Stimulated activated naive CD8-positive, alpha-beta T cell treated with anti-CD3 and anti-CD28 coated beads, Interleukin-15, amount 100 ng/mL, for 72 hours (primary cell): ENCODE measurements at places on chromosomes 6 and 20.

GRCh38 chr20:46171909-46172308, 53.8 kb downstream of the CD40 start:
- no peak for DNase-seq

GRCh38 chr20:46695892-46696291, 6.6 kb upstream of the TP53RK start:
- no peak for DNase-seq

GRCh38 chr6:168480481-168480880, 39.5 kb downstream of the SMOC2 start:
- no peak for DNase-seq

DNA sequence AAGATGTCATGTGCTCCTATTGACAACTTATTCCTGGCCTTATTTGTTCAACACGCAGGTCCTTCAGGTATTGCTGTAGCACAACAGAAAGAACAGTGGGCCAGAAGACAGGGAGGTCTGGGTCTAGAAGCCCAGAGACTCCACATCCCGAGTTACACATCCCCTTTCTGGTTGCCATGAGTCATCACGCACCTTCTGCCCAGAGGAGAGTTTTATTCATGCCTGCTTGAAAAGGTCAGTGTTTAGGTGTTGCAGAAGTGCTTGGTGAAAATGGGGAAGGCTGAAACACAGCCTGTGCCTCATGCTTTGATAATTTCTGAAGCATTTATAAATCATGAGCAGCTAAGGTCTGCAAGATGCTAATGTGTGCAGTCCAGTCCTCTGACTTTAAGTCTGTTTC, 256.4 kb downstream of the GMPR start:
- DNase-seq, result no peak

DNA sequence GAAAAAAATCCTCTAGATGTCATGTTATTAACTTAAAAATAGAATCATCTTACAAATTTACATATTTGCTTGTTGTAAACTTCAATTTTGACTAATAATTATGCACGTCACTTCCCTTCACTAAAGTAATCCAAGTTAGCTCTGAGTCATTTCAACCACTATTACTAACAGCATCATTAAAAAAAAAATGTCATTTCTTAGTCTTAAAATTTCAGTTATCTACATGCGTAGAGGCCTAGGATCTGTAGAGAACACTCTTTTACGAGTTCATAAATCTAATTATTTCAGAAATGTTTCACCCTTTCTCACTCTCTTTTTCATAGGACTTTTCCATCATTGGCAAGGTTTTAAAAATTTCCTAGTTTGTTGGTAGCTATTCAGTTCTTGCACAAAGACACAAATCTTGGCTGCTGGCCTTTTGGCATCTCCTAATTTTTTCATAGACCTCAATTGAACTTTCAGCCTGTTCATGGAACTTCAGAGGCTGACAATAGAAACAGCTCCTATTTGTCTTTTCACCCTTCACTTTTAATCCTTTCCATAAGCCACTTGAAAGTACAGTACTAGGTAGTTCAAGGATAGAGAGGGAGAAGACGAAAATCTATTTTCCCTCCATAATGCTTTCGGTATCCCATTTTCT, 61.5 kb downstream of the OGFRL1 start:
- no peak for DNase-seq

- DNase-seq, result no peak
Measured at GRCh38 chr20:43384101-43384940, 73.4 kb upstream of the SRSF6 start.

GRCh38 chr6:24879351-24879750, 56.4 kb downstream of the RIPOR2 start:
- DNase-seq, result no peak

GRCh38 chr20:60667641-60668040, 584.4 kb upstream of the CDH4 start:
- DNase-seq, result no peak

DNA sequence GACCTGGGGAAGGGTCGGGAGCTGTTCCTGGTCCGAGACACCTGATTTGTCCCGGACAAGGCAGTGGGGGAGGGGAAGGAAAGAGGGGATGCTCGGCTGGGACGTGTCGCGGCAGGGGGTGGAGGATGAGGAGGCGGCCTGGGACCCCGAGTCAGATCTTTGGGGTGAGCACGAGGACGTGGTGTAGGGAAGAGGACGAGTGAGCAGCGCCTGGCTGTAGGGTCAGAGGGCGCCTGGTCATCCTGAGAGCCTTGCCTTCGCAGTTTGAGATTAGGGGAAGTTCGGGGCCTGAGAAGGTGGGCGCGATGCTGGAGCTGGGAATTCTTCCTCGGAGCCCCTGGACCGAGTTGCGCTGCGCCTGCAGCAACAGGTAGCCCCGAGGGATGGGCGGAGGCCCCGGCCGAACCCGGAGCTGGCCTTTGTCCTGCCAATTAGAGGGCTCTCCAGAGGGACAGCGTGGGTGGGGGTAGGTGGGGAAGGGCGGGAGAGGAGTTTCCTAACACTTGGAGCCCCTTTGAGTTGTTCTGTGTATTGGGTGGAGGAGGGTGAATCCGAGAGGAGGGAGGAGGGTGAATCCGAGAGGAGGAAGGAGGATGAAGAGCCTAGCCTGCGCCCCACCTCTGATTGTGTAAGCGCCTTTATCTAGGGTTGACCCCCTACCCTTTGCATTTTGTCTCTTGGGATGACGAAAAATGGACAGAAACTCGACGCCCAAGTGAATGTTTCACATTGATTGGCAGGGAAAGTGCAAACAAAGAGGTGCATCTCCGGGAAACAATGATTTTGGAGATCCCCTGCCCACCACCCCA, 72.0 kb downstream of the SOX4 start:
- no peak for DNase-seq

GRCh38 chr6:48116699-48117645, 6.0 kb upstream of the PTCHD4 start:
- no peak for DNase-seq

DNA sequence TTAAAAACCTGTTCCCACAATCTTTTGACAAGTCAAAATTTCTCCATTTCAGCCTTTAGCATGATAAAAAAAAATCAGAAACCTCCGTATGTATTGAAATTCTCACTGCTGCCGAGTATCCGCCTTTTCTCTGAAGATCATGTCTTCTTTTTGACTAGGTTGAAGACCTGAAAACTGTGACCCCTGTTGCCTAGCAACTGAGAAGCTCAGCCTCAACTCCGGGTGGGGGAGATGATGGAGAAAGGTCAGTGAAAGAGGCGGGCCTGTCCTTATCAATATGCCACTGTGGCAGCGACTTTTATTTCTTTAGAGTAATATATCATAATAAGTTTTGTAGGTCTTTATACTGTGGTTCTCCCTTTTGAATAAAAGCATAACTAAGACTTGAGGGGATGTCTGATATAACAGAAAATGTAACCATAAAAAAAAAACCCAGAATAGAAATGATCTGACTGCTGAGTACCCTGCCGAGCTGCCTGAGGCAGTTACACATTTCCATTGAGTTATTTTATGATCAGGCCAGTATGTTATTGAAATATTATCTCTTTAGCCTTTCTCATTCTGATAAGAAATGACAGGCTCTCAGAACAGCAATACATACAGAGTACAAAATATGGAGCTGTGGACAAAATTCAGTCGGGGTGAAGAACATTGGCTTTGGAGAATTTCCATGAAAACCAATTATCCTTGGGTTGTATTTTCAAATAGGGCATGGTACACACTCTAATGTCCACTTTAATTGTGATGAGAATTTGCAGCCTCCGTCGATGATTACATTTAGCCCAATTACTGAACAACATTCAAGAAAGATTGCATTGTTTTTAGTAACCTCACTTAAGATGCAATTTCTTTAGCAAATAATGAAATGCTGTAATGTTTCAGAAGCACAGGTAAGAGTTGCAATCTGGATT, 136.7 kb upstream of the EEF1E1 start:
- DNase-seq, result no peak

GRCh38 chr20:50373674-50374286, 136.4 kb upstream of the PTPN1 start:
- no peak for DNase-seq

- DNase-seq, result no peak
Measured at GRCh38 chr6:163775313-163775712, 360.8 kb downstream of the QKI start.

DNA sequence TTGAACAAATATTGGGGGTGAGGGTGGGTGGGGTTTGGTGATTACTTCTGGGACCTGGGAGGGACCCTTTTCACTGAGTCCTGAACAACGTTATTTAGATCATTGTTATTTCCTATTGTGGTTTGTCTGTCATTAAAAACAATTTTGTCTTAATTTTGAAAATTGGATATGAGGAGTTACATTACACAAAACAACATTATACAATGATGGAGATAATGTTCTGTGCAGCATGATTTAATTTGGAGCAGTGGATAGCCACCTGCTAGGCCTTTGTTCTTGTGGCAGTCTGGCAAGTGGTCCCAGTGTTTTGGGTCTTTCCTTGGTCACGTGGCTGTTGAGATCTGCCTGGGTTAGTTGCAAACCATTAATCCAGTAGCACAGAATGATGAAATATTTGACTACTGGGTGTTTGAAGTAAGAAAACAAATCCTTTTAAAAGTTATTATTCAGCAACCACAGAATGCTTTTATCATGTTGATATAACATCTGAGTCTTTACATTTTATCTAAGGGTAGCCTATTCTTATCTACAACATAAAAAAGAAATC, 172.8 kb downstream of the CDKAL1 start:
- no peak for DNase-seq

DNA sequence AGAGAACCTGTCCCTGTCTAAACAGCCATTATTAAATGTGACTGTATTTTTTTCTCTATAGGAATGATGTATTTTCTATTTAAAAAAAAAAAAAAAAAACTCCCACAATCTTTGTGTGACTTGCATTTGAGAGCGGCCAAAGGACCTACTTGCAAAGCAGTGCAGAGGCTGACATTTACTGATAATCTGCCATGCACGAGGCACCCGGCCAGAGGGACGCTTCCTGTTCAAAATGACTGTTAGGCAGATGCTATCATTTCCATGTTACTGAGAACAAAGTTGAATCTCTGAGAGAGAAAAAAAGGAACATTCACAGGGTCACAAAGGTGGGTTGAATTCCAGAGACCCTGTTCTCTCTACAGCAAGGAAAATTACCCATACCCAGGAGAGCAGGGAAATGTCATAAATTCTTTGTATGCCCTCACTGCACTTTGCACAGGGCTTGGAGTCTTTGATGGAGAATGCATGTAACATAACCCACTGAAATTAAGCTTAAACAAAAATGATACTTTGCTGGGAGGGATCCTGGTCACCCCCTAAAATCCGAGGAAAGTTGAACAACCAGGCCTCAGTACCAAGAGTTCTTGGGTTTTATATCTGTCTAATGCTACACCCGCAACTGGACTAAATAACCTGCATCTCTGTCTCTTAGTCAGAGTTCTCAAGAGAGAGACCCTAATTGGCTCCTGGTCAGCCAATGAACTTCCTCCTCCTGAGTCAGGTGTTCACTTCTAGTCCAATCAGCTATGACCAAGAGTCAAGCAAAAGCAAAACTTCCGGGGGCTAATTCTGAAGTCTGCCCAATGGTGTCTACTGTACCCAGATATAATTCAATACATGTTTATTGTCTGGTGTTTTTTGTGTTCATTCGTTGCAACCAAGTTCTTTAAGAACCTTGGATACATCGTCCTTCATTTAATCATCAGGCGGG, 61.2 kb downstream of the GCLC start:
- DNase-seq, result no peak

DNA sequence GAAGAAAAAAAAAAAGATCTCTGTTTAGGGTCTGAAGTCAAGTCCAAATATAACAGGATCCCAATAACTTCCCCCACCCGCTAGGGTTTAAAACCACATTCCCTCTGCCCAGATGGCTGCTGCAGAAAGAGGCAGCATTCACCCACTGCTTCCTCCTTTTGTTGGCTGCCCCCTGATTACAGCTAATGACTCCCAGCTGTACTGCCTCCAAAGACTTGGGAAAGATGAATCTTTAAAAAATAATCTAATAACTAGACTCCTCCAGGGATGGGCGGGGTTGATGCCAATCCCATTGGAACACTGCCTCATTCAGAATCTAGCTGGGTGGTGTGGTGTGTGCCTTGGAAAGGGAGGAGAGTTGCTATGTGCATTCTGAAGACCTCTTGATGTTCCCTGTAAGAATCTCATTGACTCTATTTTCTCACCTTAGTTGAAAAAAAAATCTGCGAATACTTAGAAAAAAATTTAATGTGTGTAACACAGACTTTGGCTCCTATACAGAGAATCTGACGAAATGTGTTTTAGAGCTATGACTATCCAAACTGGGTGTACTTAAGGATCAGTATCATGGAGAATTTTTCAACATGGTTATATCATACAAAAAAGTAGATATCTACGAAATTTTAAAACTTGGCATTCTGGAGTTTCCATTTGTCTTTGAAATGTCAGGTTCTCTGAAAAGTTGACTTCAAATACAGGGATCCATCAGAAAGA, 174.0 kb downstream of the RNF144B start:
- DNase-seq, result no peak

- DNase-seq, result no peak
Measured at GRCh38 chr6:142446168-142446567, 144.4 kb downstream of the ADGRG6 start.

DNA sequence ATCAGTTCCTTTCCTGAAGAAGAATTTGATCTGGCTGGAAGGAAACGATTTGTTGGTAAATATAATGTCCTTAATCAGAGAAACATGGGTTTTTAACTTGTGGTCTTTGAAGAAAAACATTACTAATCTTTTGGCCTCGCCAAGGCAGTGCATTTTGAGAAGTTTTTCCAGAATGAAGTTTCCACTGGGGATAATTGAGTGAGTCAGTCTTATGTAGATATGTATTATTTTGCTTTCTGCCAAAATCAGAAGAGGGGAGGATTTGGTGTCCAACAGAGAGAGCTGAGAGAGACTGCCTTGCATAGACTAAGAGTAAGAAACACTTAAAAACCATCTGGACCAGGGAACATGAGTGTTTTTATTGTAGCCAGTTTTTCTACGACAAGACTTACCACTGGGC, 79.9 kb downstream of the FNDC1 start:
- DNase-seq, result no peak

DNA sequence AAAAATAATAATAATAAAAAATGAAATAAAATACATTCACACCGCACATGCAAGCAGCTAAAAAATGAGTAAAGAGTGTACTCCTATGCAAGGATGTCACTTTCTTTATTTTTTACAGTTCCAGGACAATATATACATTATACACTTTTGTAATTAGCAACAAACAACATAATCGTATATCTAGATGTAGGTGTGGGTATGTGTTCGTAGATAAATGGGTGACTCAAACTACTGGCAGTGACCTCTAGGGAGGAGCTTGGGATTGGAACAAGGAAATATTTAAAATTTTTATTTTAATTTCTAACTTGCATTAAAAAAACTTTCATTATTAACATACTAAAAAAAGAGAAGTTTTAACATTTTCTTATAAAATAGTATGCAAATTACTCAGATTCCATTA, 86.1 kb upstream of the MYLIP start:
- no peak for DNase-seq
